NCI-H1930 (cell line): ENCODE measurements at places on chromosomes 11 and 22.

GRCh38 chr22:44214764-44215163, 34.0 kb downstream of the PARVG start:
- no peak for DNase-seq

GRCh38 chr11:121814296-121814695, 301.7 kb downstream of the BLID start:
- DNase-seq = no peak

GRCh38 chr11:87347854-87348253, 310.1 kb downstream of the TMEM135 start:
- DNase-seq = no peak

DNA sequence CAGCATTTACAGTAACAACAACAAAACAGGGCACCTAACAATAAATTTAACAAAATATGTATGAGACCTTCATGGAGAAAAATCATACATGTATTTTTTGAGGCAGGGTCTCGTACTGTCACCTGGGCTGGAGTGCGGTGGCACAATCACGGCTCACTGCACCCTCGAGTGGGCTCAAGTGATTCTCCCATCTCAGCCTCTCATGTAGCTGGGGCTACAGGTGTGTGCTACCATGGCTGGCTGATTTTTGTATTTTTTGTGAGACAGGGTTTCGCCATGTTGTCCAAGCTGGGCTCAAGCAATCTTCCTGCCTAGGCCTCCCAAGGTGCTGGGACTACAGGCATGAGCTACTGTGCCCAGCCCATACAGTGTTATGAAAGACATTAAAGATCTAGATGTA, 278.1 kb downstream of the SWAP70 start:
- DNase-seq = no peak

GRCh38 chr11:128164080-128164741, 423.1 kb downstream of the ETS1 start:
- DNase-seq = no peak

- DNase-seq = no peak
Measured at GRCh38 chr11:108758458-108758857, 93.6 kb downstream of the DDX10 start.

DNA sequence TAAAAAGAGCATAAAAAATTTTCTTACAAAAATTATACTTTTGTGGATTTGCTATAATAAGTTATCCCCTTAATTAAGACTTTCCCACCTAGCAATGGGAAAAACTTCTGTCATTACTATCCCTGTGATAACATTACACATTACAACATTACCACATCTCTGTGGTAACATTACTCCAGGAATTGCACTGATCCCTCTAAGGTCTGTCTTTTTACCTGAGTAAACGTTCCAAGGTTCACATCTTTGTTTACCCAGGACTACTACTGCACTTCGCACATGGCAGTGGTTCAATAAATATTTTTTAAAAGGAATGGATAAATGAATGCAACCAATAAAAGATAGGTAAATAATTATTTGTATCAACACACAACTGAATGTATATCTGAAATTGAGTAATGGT, 92.4 kb upstream of the NOX4 start:
- no peak for DNase-seq

DNA sequence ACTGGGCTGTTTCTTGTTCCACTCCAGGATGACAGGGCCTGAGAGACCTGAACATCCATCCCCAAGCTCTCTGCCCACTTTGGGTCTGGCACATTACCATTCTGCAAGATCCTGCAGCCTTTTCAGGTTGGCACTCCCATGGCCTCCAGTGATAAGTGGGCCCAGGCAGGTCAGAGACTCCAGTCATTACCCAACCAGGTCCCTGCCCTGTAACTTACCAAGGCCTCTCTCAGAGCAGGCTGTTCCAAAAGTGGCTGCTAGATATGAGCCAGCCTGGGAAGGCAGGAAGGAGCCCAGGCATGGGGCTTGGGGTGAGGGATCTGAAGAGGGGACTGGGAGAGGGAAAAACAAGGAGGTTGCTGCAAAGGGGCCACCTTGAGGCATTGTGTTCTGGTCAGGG, 35.9 kb downstream of the KCNQ1OT1 start:
- no peak for DNase-seq

- no peak for DNase-seq
Measured at GRCh38 chr11:88484873-88485621, 147.5 kb upstream of the CTSC start.

DNA sequence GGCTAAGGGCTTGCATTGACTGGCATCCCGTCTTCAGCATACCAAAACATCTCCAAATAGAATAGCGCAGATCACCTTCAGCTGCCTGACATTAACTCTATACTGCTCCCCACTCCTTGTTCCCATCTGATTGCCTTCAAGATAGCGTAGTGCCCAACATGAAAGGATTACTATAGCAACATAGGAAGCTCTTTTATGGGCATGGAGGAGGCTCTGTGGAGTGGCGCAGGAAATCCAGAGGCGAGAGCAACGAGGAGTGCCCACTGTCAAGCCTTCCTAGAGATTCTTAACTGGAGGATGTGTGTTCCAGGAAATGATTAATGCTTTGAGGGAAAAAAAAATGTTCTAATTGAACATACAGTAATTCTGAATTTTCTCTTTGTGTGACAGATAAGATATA, 213.3 kb downstream of the CADM1 start:
- DNase-seq = no peak

GRCh38 chr11:64252003-64252872, 908 bp downstream of the PLCB3 start:
- DNase-seq = no peak

DNA sequence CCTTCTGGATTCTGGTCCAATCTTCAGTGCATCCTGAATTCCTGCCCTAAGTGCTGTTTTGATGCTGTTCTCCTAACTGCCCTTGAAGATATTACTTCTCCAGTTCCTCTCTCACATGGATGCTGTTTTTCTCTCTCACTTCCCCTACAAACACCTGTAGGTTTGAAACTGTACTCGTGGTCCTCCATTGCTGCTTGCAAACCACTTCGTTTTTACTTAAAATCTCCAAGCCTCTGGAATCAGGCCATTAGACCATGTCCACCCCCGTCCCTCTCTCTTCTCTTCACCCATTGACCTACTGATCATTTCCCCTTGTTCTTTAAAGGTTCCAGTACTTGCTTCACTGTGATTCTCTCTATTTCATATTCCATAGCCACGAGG, 988.1 kb downstream of the NTM start:
- no peak for DNase-seq

DNA sequence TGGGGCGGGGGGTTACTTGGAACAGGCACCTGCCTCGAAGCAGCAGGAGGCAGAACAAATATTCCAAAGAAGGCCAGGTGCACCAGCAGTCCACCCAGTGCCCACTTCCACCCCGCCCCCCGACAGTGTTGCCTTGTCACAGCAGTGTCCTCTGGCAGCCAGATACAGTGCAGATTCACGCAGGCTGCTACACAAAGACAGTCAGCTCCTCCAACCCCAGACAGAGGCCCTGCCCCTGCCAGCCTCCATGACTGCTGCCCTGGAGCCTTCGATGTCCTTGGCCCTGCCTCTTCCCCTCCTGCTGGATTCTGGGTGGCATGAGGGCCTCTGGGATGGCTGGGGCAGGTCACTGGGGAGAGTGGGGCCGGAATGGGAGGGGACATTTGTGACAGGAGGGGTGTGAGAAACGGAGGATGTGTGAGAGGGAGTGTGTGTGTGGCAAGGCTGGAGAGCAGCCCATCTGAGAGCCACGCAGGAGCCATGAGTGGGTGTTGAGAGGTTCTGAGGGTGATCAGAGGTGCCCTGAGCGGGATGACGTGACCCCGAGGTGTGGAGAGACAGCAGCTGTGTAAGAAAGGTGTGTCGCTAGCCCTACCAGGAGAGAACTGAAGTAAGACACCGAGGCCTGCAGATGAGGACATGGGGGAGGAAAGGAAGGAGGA, 173.7 kb downstream of the CEP164 start:
- DNase-seq = no peak

DNA sequence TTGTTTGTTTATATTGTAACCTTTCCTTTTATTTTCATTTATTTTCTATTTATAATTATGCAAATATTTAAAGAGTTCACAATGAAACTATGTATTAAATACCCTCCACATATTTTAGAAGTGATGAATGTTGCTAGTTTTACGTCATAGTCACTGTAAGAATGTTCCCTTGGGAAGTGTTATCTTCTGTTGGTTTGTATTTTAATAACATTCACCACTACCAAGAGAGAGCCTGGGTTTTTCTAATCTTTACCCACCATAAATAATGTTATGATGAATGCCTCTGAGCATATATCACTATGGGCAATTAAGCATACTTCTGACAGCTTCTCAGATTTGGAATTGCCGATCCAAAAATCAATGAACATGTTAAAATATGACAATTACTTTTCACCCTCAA, 80.7 kb downstream of the GGT1 start:
- no peak for DNase-seq

DNA sequence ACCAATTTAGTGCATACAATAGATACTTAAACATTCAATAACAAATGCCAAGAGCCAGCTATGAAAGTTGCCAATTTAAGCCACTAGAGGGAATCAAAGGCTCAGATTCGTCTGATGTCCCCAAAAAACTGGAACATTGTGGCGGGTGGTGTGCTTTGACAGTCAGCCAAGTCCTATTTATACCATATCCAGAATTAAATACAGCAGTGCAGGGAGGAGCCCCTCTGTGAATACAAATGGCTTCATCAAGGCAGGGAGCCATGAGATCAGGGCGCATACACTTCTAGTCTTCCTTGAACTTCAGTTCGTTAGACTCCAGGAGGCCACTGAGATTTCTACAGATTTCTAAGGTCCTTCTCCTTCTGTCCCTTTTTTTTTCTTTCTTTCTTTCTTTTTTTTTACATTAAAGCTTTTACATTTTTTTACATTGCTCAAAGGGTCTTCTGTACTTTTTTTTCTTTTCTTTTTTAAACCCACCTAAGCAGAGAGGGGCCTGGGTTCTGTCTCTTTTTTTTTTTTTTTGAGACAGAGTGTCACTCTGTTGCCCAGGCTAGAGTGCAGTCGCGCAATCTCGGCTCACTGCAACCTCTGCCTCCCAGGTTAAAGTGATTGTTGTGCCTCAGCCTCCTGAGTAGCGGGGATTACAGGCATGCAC, 41.5 kb upstream of the HSPA8 start:
- DNase-seq = no peak

GRCh38 chr11:68892576-68892975, 11.1 kb downstream of the MRPL21 start:
- DNase-seq = no peak

GRCh38 chr22:40247976-40248375, 70.3 kb downstream of the TNRC6B start:
- DNase-seq = no peak

DNA sequence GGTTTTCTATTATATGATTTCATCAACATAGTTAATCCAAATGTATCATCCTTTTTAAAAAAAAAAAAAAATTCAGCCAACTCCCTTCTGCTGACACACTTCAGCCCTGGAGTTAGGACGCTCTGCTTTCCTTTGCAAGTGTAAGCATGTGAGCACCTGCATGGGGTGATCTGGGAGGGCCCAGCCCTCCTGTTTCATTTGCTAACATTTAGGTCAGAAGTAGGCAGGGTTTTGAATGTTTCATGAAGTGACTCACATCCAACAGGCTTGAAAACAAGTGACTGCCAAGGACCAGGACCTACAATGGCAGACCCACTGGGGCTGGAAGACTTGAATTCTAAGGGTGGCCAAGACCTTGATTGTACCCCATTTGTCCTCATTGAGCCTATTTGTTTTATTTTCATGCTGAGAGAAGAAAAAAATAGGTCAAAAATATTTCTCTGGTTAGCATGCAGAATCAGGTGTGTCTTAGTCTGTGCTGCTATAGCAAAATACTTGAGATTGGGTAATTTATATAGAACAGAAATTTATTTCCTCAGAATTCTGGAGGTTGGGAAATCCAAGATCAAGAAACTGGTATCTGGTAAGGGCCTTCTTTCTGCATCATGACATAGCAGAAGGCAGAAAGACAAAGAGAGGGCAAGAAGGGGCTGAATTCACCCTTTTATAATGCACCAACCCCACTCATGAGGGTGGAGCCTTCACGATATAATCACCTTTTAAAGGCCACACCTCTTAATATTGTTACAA, 137.6 kb downstream of the CD44 start:
- DNase-seq = no peak

- DNase-seq = no peak
Measured at GRCh38 chr11:19882356-19882755, 169.7 kb downstream of the NAV2 start.

- no peak for DNase-seq
Measured at GRCh38 chr22:44942056-44942455, 67.7 kb downstream of the PHF21B start.
